Stimulated activated CD4-positive, alpha-beta T cell treated with anti-CD3 and anti-CD28 coated beads, Interleukin-1b, Interleukin-23, amount 100 ng/mL, for 1 hour (primary cell): ENCODE measurements at places on chromosomes 5 and 9.

DNA sequence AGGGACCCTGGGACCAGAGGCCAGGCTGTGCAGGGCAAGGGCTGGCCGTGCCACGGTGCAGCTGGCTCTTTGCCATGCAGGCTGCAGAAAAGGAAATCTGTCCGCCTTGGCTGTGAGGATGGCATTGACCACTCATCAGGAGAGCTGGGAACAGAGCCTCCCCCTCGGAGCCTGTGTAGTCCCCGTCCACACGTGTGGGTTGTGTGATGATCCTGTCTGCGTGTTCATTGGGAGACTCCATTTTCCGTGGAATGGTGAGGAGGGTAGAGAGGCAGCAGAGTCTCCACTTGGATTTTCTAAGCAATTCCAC lies 47.7 kb downstream of the EHMT1 start:
- no peak for DNase-seq

- DNase-seq = no peak
Measured at GRCh38 chr5:9898319-9898718, 268.2 kb upstream of the TAS2R1 start.

DNA sequence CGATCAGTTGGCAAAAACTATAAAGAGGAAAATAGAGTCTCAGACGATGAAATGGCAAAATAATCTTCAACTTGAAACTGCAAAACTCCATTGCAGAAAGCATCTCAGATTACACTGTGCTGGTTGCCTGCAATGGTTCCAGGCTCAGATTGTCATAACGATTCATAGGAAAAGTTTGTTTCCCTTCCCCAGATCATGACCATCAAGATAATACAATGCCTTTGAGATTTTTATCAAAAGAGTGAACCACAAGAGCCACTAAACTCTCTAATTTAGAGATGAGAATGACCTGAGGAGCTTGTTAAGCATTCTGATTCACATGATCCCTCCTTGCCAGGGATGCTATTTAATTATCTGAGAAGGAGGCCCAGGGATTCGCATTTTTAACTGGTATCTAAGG lies 52.6 kb upstream of the ITGA1 start:
- no peak for DNase-seq

GRCh38 chr5:144102979-144103378 lies 67.5 kb downstream of the YIPF5 start:
- no peak for DNase-seq

GRCh38 chr5:159045165-159045811 lies 54.4 kb downstream of the EBF1 start:
- no peak for DNase-seq

- no peak for DNase-seq
Measured at GRCh38 chr5:50667023-50667652, 701 bp downstream of the PARP8 start.

DNA sequence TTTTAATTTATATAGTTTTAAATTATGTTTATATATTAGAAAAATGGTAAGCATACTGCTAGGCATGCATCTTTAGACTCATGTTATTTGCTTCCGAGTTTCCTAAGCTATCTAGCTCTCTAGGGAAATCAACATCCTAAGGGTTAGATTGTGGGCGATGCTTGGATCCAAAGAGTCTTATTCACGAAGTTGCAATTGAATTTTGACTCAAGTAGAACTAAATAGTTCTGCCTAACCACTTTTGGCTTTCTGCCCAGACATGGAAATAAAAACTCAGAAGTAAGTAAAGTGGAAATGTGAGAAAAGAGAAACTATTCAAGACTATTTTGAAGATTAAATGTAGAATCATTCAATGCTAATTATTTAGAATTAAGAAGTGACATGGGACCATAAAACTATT lies 440.4 kb downstream of the CDH18 start:
- DNase-seq = no peak

GRCh38 chr9:31536471-31536870 lies 848.0 kb upstream of the ACO1 start:
- DNase-seq = no peak

- no peak for DNase-seq
Measured at GRCh38 chr9:86064220-86064619, 35.1 kb downstream of the GOLM1 start.

DNA sequence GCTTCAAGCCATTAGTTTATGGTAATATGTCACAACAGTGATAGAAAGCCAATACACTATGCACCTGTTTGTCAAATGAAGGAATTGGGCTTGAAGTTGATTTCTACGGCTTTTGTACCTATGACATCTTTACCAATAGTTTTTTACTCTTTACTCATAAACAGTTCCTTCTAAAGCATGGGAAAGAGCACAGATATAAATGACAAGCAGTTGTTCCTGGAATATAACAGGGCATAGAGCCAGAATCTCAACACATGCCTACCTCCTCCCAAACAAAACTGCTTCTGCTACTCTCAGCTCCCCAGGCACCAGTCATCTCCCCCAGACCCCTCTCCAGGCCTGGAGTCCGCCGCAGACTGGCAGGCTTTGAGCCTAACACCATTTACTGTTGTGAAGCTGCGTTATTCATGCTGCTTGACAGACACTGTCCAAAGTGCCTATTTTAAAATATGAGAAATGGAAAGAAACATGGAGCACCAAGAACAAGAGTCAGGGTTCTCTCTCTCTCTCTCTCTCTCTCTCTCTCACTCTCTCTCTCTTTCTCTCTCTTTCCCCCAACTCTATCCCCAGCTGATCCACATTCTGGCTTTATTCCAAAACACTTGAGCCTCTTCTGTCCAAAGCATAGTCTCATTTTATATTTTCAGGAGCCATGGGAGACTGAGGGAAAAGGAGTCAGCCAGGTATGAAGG lies 111.6 kb downstream of the ADRB2 start:
- no peak for DNase-seq
